Occipital lobe (tissue), 3 donors: ENCODE measurements at places on chromosomes 7 and 10.

DNA sequence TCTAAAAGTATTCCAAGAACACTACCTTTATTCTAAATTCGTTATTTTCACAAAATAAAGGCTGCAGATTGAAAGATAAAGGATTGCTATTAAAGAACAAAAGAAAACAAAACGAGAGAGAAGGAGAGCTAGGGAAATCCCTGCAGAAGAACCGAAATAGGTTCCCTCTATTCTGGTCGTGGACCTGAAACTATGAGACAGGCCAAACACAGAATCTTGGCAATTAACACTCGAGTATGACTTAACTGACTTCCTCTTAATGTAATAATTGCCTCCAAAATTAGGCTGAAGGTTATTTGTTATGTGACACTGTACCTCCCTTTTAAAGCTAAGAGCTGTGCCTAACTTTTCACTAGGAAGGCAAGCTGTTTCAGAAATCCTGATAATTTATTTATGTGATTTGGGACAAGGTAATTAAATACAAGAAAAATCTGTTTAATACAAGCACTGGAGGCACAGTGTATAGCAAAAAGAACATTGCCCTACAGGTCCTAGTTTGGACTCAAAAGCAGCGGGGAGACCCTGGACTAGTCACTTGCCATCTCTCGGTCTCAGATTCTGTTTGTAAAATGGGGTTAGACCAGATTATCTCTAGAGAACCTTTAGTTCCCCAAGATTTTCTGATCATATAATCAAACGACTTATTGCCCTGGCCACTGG, 11.6 kb downstream of the NAMPT start:
- DNase-seq = no peak

- no peak for DNase-seq
Observed at GRCh38 chr10:123274306-123275135, 120.3 kb downstream of the BUB3 start.

DNA sequence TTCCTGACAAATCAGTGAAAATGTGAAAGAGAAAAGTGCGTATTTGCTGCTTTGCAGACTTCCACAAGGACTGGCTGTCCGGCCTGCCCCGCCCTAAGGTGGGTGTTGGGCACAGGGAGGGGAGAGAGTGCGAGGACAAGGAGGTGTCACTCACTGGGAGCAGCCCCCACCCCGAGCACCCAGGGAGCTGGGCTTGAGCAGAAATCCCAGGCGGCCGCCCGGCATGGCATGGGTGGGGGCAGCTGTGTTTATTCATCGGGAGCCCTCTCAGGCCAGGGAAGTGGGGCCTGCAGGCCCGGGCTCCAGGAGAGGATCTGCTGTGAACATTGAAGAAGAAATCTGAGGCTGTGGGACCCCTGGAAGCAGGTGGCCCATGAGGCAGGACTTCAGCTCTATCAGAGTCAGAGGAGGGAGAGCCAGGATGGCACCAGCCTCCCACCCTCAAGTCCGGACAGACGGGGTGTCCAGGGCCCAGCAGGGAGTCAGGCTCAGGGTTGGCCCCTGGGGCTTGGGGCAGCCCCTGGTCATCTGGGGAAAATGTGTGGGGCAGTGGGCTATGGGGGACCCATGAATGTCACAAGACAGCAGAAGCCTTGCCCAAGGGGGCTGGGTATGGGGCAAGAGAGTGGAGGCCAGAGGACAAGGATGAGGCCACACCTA, 164.4 kb upstream of the PPP2R2D start:
- no peak for DNase-seq

DNA sequence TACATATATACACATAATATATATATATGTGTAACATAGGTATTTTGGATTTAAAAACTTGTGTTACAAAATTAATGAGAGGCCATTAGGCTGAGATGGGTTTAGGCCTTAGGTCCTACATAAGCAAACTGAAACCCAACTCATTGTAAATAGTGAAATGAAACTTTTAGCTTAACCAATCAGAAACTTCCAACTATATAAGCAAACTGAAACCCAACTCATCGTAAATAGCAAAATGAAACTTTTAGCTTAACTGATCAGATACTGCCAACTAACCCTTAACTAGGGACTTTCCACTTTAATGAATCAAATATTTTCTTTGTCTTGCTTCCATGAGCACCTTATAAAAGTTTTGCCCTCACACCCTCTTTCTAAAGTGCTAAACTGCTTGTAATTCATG, 17.3 kb upstream of the SAMD9L start:
- DNase-seq = no peak

- DNase-seq = no peak
Observed at GRCh38 chr7:157684157-157684908, 347.5 kb downstream of the DNAJB6 start.

- no peak for DNase-seq
Observed at GRCh38 chr10:132588301-132589013, 50.9 kb downstream of the INPP5A start.

GRCh38 chr7:38833329-38833728, 75.7 kb downstream of the VPS41 start:
- no peak for DNase-seq

GRCh38 chr7:32588657-32589056, 93.4 kb downstream of the AVL9 start:
- DNase-seq = no peak

GRCh38 chr7:45410893-45411292, 163.3 kb upstream of the ADCY1 start:
- no peak for DNase-seq

- no peak for DNase-seq
Observed at GRCh38 chr7:110142939-110143526, 947.9 kb upstream of the LRRN3 start.

- DNase-seq = no peak
Observed at GRCh38 chr7:5997210-5997808, 11.5 kb downstream of the PMS2 start.

DNA sequence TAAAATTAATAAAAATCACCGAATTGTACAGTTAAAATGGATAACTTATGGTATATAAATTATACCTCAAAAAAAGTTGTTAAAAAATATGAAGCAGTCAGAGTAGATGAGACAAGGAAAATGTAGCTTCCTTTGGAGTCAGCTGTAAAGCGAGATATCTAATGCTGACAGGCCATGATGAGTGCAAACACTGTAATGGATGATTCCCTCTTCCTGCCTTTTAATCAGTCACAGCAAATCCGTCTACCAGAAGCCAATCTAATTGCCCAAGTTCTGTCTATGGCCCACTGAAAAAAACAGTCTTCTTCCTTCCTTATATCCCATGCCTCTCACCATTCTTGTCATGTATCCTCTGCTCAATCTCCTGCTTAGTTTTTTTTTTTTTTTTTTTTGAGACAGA, 59.9 kb upstream of the DNAJB12 start:
- no peak for DNase-seq

DNA sequence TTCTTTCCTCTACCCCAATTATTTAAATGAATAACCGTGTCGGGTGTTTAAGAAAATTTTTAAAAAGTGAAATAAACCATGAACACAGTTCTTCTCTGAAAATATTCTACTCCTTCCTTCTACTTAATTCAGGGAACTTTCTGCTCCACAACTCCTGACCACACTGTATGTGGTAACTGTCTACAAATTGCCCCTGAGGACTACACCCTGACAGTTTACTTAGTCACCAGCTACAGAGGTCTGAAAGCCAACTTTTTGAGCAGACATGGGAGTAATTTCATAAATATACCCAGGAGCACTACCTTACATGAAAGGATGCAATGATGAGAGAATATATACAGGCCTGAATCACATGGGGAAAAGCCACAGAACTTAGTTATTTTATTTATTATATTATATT, 523.2 kb upstream of the SORCS1 start:
- no peak for DNase-seq

- DNase-seq = no peak
Observed at GRCh38 chr7:46257761-46258448, 336.8 kb upstream of the IGFBP3 start.

DNA sequence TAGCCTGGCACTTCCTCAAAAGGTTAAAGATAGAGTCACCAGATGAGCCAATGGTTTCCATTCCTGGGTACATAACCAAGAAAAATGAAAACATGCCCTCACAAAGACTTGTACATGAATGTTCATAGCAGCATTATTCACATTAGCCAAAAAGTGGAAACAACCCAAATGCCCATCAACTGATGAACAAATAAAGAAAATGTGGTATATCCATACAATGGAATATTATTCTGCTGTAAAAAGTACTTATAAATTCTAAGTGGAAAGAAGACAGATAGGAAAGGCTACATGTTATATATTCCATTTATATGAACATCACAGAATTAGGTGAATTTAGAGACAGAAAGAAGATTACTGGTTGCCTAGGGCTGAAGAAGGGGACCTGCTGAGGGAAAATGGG, 10.7 kb upstream of the SLC16A9 start:
- no peak for DNase-seq

DNA sequence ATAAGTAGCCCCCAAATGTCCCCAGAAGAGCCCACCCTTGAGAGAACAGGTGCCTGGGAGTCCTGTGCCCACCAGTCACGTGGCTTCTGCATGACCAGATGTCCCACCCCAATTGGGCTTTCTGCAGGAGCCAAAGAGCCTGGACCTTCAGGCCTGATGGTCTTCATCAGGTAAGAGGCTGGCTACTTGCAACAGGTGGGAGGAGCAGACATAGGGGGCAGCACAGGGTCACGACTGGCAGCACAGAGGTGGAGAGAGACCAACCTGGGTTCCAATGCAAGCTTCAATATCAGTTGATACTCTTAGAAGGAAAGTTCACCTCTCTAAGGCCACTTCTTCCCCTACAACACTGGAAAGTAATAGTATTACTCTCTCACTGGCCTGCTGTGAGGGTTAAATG, 288.0 kb downstream of the ELMO1 start:
- DNase-seq = no peak

DNA sequence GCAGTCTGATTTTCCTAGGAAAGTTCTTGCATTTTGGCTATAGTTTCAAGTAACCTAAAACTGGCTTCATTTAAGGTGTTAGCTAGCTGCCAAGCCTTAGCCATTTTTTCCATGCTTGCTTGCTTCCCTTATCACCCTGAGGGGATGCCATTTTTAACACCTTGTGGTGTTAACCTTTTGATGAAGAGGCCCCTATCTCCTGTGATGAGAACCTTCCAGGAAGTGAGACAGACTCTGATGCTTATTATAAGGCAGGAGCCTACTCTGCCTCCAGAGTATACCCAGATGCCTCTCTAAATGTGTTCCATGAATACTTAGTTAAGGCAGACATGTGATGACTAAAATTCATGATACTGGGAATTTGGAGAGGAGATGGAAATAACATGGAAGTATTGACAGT, 4.9 kb upstream of the VWA2 start:
- DNase-seq = no peak

DNA sequence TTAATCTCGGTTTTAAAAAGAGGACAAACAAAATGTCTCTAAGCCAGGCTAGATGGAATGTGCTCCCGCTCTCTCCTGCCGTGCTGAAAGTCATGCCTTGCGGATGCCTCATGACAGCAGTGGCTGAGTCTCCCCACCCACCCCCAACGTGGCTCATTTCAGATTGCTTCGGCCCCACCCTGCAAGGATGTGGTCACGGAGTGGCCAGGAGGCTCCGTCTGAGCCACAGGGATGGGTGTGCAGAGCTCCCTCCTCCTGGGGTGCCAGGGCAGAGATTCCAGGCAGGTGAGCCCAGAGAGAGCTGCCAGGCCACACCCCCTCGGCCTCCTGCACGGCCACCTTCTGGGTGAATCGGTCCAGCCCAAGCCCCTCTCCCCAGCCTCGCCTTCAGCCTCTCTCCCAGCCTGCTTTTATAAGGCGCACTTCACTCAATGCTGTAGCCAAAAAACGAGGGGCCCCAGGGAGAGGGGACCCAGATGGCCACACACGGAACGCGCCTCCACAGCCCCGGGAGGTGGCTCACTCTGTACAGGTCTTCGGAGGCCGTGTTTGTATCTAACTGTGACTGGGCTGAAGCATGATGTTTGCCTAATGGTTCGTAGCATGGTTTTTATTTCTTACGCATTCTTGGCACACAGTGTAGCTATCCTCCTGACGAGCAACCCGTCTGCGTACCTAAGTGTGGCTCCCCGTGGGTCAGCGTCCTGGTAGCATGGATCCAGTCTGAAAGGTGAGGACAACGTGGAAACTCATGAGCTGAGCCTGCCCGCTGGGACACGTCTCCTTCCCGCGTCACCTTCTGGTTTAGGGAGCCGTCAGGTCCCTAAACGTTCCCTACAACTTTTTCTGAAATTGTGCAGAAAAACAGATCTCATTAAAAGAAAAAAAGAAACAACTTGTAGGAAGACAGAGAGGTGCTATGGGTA, 413.8 kb upstream of the FOXK1 start:
- no peak for DNase-seq

- DNase-seq = no peak
Observed at GRCh38 chr10:127351542-127351941, 155.2 kb upstream of the INSYN2A start.

GRCh38 chr10:86667421-86668181, 710 bp upstream of the LDB3 start:
- DNase-seq = no peak

DNA sequence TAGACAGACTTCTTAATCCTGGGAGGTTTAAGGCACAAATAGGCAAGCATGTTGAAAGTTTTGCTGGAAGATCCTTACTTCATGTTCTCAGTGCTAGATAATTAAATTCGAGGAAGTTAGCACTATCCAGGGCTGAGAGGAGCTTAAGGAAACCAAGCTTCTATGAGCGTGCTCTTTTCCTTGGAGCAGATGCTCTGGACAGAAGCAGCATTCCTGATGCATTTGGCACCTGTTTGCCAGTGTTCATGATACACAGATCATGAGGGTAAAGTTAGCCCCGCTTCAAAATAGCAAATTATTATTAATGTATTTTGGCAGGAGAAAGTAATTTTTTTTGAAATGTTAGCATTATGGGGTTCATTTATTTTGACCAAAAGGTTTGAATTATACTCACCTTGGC, 9.4 kb downstream of the HDAC9 start:
- DNase-seq = no peak

GRCh38 chr7:40866601-40867000, 731.8 kb downstream of the SUGCT start:
- DNase-seq = no peak

DNA sequence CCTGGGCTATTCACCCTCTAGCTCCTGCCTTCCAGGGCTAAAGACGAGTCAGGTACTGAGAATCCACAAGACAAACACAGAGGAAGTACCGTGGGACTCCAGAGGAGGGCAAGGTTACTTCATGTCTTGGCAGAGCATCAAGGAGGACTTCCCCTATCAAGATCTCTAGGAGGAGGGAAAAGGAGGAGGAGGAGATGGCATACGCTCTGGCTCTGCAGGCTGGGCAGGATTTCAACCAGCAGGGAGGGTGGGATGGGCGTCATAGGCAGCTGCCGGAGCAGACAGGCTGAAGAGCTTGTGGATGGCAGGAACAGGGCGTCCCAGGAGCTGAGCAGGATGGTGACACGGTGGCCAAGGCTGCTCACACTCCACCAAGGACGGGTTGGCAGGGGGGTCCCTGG, 21.3 kb downstream of the MDH2 start:
- peak; percentile 64 for DNase-seq
